ENCODE measurements at places on chromosomes 4 and X. TPM values are rescaled to one million over a fixed set of nuclear protein-coding genes. Genes with fewer than 3 reads are reported as not detected.

- no peak for DNase-seq
These were observed 124.7 kb upstream of the TMEM164 start for GRCh38 chrX:109878236-109878635.

DNA sequence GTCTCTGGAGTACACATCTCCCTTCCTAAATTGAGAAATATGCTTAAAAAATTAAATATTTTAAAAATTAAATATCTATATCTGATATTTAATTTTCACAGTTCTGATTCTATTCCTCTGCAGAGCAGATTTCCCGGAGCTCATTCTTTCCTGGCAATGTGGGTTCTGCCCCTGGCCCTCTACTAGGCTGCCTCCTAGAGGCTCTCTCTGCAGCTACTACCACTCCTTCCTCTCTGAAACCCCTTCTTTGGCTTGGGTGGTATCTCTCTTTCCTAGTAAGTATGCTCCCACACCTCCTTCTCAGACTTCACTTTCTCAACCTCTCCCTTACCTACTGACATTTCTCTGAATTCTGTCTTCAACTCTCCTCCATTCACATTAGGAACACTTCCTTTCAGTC, 45.3 kb downstream of the RPGR start:
- no peak for DNase-seq

DNA sequence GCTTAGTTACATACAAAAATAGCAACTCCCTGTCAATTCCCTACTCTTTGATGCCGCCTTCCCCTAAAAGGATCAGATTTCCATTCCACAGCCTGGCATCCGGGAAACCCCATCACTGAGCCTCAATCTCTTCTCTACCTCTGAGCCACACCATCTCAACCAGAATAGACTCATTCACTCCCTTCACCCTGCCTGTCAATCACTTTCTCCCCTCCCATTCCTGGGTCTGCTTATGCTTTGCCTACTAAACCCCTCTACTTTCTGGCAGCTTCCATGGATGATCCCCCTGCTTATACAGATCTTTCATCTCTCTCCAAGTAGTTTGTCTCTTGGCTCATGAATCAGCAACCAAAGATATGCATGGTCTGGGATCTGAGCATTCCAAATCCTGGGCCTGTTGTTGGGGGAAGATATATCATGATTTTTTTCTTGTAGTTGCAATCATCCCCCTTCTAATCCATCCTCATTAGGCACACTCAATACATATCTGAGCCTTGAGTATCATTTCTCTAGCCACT, 2.6 kb downstream of the AMER1 start:
- DNase-seq: no peak

DNA sequence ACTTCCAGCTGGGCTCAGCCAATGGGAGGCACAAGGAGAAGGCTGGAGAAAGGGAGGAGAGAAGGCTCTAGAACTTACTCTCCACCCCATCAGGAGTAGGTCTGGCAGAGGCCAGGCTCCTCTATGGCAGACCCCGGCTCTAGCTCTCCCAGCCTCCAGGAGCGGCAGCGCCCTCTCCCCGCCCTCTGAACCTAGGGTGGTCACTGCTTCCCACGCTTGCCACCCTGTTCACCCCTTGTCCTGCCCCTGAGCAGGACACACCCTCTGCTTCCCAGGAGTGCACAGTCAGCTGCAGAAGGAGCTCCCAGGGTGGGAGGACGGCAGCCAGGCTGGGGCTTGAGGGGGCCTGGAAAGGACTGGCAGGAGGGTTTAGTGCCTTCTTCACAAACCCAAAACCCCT, 53.0 kb upstream of the CRMP1 start:
- DNase-seq: no peak

- no peak for DNase-seq
These were observed 4.0 kb upstream of the ZFX start for GRCh38 chrX:24145303-24146186.

RAB40A gene
- total RNA-seq: 1.3 TPM

DRP2 gene
- 0.31 TPM for total RNA-seq

SRPX gene
- 250 TPM for total RNA-seq

AMOT gene
- 3.2 TPM for total RNA-seq

DBET gene
- total RNA-seq: not detected

GLOD5 gene
- not detected for total RNA-seq
